ENCODE measurements at places on chromosomes 6 and 20.
A peak's percentile ranks its signal among the peaks of the same experiment; 100 is the strongest.

GRCh38 chr6:47073125-47074110 lies 31.3 kb upstream of the ADGRF1 start:
- no peak for DNase-seq

GRCh38 chr6:168291450-168291849 lies 28.1 kb downstream of the DACT2 start:
- no peak for DNase-seq

- DNase-seq, result no peak
Observed at GRCh38 chr6:166361077-166361429, 18.7 kb upstream of the SFT2D1 start.

- DNase-seq, result no peak
Observed at GRCh38 chr6:55250400-55250799, 76.1 kb downstream of the HCRTR2 start.

DNA sequence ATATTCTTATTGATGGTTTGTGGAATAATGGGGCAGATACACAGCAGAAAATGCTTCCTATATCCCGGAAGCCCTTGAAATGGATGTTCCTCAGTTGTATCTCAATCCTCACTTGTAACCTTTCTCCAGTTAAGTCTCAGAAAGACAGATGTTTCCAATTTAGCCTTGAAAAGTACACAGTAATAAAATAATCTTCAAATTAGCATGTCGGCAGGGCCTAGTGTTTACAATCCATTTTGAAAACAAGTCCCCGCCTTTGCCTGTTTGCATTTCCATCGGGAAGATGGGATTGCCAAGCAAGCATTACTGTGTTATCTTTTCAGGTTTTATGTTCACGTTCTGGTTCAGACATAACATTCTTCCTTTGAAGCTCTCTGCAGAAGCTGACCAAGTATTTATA lies 41.5 kb downstream of the SNRNP48 start:
- no peak for DNase-seq

DNA sequence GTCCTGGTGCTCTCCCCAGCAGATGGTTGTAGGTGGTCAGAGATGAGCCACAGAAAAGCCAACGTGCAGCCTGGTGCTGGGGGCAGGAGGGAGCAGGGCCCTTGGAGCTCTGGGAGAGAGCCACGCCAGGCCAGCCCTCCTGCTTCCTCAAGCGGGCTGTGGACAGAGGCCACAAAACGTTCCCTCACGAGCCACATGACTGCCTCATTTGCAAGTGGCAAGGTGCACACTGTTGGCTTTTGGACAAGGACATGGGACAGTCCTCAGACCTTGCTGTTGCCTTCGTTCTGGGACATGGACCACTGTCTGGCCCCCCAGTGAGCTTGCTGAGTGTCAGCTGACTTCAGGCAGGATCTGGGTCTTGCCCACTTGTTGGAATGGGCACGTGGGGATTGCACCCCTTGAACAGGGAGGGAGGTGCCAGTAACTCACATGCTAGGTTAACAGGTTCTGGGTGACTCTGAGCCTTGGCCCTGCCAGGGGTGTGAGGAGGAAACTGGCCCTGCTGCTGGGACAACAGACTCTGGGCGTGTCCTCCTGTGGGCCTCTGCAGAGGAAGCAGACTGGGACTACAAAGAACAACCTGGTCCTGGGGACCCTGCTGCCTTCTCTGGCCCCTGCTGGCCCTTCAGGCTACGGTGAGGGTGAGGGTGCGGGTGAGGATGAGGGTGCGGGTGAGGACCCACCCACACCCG lies 2.6 kb downstream of the SLCO4A1 start:
- DNase-seq, result no peak

- no peak for DNase-seq
Observed at GRCh38 chr6:17098538-17098937, 3.3 kb upstream of the STMND1 start.

DNA sequence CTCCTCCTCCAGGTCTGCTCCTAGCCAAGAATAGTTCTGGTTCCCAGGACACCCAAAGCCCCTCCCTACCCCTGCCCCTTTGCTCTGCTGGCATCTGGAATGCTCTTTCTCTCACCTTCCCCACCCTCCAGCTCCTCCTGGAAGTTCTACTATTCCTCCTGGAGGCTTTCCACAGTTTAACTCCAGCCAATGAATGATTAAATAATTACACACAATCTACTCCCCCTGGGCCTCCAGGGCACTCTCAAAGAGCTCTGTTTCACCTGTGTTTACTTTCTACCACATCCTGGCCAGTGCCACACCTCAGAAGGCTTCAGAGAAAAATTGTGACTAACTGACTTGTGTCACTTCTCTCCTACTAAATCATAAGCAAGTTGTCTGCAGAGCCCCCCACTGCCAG lies 36.2 kb downstream of the GCM1 start:
- DNase-seq, result no peak

- peak; percentile 40 for DNase-seq
Observed at GRCh38 chr6:104682722-104683643, 176.7 kb downstream of the HACE1 start.

GRCh38 chr20:56788671-56789610 lies 159.8 kb downstream of the TFAP2C start:
- DNase-seq, result no peak

Measured in stimulated activated CD8-positive, alpha-beta memory T cell treated with anti-CD3 and anti-CD28 coated beads, Interleukin-4, amount 100 ng/mL, for 24 hours (primary cell).